ENCODE measurements at places on chromosomes 7 and 10.

DNA sequence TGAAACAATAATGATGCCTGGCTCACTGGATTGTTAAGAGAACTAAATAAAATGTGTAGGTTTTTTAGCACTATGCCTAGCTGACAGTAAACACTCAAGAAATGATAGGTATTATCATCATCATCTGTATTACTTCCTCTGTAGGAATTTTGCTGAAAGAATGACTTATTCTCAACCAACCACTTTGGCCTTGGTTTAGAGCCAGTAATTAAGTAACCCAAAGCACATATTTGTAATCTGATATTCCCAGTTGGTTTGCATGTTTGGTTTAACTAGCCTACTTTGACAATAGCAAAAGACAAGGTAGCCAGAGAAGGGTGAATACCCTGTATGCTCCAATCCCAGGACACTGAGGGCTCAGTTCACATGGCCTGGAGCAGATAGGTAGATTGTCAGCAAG is 34.4 kb downstream of the BCAP29 start:
- no peak for DNase-seq

DNA sequence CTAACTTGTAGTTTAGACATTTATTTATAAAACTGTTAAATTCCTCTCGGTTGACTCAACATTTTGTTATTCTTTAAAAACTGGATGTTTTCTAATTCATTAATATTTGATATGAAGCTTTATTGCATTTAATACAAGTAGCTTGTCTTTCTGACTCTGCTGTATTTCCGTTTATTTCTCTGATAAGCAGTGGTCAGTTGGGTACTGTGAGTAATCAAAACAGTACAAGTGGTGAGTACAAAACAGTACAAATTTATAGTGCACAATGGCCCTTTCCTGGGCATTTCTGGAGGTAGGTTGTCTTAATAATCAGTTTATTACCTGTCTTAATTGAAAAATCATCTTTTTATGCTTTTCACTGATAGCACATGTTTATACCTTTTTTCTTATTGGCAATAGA is 182.7 kb downstream of the CCSER2 start:
- no peak for DNase-seq

- no peak for DNase-seq
Observed at GRCh38 chr7:92849322-92849721, 12.9 kb upstream of the CDK6 start.

GRCh38 chr10:1157615-1157933 is 101.4 kb downstream of the WDR37 start:
- DNase-seq, result no peak

- DNase-seq, result no peak
Observed at GRCh38 chr7:70704831-70705346, 427.1 kb upstream of the GALNT17 start.

DNA sequence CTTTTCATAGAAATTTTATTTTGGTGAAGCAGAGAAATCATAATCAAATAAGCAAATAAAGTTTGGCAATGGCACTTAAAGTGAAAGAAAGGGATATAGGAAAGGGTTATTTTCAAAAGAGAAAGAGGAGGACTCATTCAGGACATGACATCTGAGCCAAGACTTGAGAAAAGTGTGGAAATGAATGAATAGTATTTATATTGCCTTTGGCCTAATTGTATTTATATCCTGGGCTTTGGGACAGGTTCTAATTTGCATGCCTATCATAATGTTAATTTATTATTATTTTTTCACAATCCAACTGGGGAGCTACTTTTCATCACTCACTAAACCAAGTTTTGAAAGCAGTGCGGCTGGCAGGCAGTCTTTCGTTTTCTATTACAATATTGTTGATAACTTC is 376.8 kb downstream of the HGF start:
- no peak for DNase-seq

DNA sequence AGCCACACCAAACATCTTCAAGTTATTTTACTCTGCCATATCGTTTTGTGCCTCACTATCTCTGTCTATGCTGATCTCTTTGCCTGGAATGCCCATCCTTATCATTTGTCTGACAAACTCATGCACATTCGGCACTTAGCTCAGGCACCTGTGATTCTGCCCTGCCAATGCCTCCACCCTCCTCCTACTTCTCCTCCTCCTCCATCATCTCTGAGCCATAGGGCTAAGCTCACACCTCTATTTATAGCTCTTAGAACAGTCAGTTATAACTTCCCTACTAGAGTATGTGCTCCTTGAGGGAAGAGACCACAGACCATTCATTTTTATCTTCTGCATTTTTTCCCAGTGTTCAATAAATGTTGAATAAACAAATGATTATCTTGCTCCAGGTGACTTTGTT is 51.2 kb upstream of the CDK13 start:
- DNase-seq, result no peak

- no peak for DNase-seq
Observed at GRCh38 chr10:78175444-78176015, 141.9 kb downstream of the RPS24 start.

DNA sequence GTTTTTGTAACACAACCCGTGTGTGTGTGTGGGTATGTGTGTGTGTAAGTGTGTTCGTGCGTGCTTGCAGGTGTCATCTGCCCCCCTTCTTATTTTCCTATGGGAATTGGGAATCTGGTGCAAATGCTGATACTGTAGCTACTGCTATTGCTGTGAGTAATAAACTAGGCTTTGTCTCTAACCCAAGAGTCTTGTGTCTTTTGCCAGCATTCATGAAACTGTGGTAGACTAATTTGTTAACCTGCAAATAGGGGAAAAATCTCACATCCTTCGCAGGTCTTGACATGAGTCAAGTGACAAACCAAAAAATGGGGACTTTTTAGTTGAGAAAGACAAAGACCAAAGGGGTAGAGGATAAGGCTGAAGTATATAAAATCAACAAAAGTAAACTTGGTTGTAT is 57.9 kb upstream of the FAM133B start:
- no peak for DNase-seq

- no peak for DNase-seq
Observed at GRCh38 chr10:124062390-124062789, 31.0 kb downstream of the CHST15 start.

DNA sequence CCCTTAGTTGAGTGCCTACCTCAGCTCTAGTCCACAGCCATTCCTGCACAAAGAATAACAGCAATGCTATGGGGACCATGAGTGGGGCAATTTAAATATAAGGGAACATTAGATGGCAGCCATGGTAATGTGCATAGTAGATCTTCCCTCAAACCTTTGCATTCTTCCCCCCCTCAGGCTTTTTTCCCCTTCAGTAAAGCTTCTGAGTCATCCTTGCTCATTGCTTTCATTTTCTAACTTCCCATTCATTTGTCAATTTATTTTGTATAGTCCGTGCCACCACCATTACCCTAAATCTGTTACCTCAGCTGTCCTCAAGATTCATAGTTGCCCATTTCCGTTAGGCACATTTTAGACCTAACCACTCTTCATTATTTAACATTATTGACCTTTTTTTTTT is 10.7 kb downstream of the HECTD2 start:
- no peak for DNase-seq

DNA sequence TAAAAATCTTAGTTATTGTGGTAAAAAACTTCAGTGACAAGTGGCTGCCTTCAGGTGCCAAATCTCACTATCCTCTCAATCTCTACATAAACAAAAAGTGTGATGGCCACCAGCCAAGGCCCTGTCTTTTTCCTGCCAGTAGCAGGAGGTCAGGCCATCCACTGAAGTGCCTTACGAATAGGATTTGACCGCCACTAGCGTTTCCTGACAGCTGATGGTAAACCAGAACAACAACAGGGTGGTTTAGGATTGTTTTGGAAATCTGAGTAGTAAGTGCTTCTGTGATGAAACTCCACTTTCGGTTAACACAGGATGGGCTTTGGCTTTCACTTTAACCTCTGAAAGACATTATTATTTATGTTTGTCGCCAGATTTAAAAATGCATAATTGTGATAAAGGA is 55.7 kb upstream of the OGDHL start:
- no peak for DNase-seq
